Endodermal cell (in vitro differentiated cells): ENCODE measurements at places on chromosomes 7 and 10.

DNA sequence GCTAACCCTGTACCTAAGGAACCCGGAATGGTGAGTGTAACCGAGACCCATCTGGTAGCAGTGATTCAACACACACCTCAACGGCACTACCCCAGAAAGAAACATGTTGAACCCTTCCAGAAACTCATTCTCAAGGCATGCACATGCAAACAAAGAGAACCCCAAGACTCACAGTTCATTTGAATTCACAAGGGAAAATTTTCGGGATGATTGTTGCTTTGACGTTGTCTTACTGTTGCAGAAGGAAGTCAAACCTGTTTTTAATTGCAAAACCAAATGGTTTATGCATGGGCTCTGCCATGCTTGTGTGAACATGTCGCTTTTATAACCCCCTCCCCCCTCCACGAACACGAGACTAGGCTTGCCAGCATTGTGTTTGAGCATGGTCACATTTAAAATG, 539.7 kb downstream of the GATA3 start:
- no peak overlapping the region for H3K4me3 ChIP-seq
- no peaks in the 10 kb centered on the region for H3K4me1 ChIP-seq
- no peaks in the 10 kb centered on the region for H3K27me3 ChIP-seq
- H3K36me3 ChIP-seq = no peaks in the 10 kb centered on the region
- no peak for DNase-seq

GRCh38 chr10:63374991-63375390, 90.8 kb downstream of the JMJD1C start:
- no peak overlapping the region for H3K4me3 ChIP-seq
- no peaks in the 10 kb centered on the region for H3K4me1 ChIP-seq
- H3K27me3 ChIP-seq = no peaks in the 10 kb centered on the region
- DNase-seq = no peak

DNA sequence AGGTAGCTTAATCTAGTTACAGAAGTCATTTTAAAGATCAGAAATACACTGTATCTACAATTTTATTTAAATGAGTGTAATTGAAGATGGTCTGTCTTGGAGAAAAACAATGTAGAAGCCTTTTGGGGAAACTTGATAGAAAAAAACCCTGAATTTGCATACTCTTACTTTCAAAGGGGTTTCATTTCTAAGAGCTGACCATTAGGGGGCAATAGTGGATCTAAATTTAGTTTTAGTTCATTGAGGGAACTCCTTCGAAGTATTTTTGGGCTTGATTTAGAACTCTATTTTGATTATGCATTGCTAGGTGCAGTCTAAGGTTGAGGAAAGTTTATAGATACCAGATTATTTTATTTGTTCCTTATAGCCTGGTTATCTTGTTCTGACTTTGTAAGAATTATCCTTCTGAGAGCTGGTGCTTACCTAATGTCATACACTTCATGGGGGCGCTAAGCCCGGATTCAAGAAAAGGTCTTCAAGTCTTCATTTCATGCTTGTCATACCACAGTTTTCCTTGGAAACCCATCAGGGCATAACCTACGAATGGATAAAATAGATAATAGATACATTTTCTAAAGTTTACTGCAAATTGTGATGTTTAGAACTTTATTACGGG, 69.1 kb upstream of the MXI1 start:
- H3K27me3 ChIP-seq = no peaks in the 10 kb centered on the region
- no peak overlapping the region for H3K4me3 ChIP-seq
- peaks cover 20% of the 10 kb centered on the region for H3K36me3 ChIP-seq
- no peaks in the 10 kb centered on the region for H3K4me1 ChIP-seq
- H3K27ac ChIP-seq = no peak overlapping the region
- no peak for DNase-seq

DNA sequence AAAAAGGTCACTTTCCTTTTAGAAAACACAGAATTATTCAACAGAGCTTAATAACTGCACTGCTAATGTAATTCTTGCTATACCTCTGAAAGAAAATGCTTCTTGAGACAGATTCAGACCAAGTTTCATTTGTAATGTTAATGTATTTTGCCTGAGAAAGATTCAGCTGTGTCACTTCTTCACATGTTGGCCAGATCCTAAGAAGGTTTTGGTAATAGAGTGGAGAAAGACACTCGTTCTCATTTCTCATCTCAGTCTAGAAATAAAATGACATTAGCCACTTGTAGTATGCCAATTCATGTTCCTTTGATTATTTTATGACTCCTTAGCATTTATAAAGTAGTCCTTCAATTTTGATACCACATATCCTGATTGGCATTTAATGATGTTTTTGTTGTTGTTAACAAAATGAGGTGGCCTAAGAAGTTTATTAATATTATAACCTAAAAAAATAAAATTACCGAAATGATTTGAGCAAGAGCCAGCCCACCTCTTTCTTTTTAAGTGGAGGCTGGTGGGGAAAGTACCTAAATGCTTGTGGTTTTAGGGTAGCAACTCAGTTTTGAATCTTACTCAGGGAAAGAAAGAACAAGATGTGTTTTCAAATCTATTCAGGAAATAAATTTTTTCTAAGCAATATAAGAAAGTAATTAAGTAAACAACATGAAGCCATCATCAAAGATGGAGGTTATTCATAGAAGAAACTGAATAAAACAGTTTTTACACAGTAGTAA, 16.4 kb upstream of the ELAPOR2 start:
- H3K36me3 ChIP-seq = no peaks in the 10 kb centered on the region
- H3K4me3 ChIP-seq = no peak overlapping the region
- peaks cover 10% of the 10 kb centered on the region for H3K4me1 ChIP-seq
- DNase-seq = no peak

DNA sequence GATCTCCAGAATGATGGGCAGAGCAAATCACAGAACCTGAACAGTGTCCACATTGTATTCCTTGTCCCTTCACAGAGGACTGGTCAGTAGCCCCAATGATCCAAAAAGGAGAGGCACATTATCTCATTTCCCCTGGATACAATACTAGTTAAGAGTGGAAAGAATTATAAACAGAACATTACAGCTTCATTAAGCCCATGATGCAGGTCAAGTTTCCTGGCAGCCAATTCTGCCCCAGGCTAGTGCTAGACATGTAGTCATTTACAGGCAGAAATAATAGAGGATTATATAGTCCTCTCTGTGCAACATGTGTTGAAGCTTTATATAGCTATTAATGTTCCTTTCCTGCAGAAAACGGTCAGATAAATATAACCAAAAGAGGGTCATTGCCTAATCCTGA, 124.3 kb upstream of the WNT16 start:
- DNase-seq = no peak
- H3K4me3 ChIP-seq = no peak overlapping the region
- no peak overlapping the region for H3K27ac ChIP-seq
- H3K4me1 ChIP-seq = no peaks in the 10 kb centered on the region
- H3K36me3 ChIP-seq = no peaks in the 10 kb centered on the region

GRCh38 chr10:88764110-88764509, 4.3 kb downstream of the LIPN start:
- no peak overlapping the region for H3K4me3 ChIP-seq
- peaks cover 28% of the 10 kb centered on the region for H3K27me3 ChIP-seq
- H3K4me1 ChIP-seq = peaks cover 4% of the 10 kb centered on the region
- H3K36me3 ChIP-seq = no peaks in the 10 kb centered on the region
- H3K27ac ChIP-seq = no peak overlapping the region

DNA sequence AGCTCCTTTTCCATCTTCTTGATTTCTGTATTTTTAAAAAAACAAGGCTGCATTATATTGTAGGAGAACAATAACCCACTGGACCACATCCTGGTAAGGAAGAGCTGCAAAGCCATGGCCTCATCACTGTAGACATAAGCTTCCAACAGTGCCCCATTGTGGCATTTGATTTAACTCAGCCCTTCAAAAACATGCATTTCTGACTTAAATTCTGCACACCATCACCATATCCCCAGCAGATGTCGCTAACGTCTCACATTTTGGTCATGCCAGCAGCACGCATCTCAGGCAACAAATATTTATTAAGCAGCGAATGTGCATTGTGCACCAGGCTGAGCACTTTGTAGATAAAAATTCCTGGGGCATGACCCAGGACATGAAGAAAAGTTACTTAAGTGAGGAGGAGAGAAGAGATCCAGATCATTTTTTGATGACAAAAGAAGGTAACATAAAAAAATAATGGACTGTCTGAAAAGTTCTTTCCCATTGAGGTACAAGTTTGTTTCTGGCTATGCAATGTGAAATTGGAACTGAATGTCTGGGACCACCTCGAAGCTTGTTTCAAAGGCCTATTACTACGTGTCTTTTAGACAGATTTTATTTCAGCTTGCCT, 164.6 kb upstream of the CDCA7L start:
- H3K27me3 ChIP-seq = no peaks in the 10 kb centered on the region
- no peak overlapping the region for H3K4me3 ChIP-seq
- H3K4me1 ChIP-seq = no peaks in the 10 kb centered on the region
- H3K27ac ChIP-seq = no peak overlapping the region

DNA sequence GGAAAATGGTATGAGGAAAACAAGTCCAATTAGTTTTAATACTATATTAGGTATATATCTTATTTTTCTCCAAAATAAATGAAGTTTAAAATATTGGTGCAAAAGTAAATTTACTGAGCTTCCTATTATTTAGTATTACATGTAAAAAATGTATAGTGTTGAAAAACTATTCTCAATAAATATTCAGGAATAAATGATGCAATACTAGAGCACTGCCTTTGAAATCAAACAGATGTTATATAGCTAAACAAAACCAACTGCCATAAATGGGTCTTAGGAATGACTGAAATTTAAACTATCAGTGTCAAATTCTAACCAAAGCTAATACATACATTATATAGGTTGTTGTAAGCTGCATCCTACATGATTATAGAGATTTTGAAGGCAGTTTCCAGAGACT, 1434.0 kb upstream of the LRRTM3 start:
- H3K4me3 ChIP-seq = no peak overlapping the region
- H3K36me3 ChIP-seq = no peaks in the 10 kb centered on the region
- no peak overlapping the region for H3K27ac ChIP-seq
- DNase-seq = no peak

GRCh38 chr7:55593515-55594318, 21.4 kb upstream of the VOPP1 start:
- DNase-seq = peak; percentile 92
- H3K27me3 ChIP-seq = no peaks in the 10 kb centered on the region

- no peaks in the 10 kb centered on the region for H3K4me1 ChIP-seq
- no peak overlapping the region for H3K27ac ChIP-seq
- H3K36me3 ChIP-seq = no peaks in the 10 kb centered on the region
- no peak for DNase-seq
- no peaks in the 10 kb centered on the region for H3K27me3 ChIP-seq
Observed at GRCh38 chr10:123842692-123843385, 48.8 kb downstream of the CPXM2 start.

- H3K4me1 ChIP-seq = no peaks in the 10 kb centered on the region
- H3K27me3 ChIP-seq = peaks cover 18% of the 10 kb centered on the region
- no peaks in the 10 kb centered on the region for H3K36me3 ChIP-seq
- H3K27ac ChIP-seq = no peak overlapping the region
Observed at GRCh38 chr10:92844746-92845145, 3.6 kb upstream of the EXOC6 start.

- H3K4me1 ChIP-seq = peaks cover 7% of the 10 kb centered on the region
- DNase-seq = no peak
- no peak overlapping the region for H3K27ac ChIP-seq
- H3K27me3 ChIP-seq = no peaks in the 10 kb centered on the region
- H3K36me3 ChIP-seq = no peaks in the 10 kb centered on the region
Observed at GRCh38 chr7:120774481-120774880, 83.5 kb downstream of the TSPAN12 start.

GRCh38 chr7:90777465-90777864, 181.3 kb downstream of the CDK14 start:
- no peak overlapping the region for H3K27ac ChIP-seq
- H3K4me3 ChIP-seq = no peak overlapping the region
- H3K4me1 ChIP-seq = no peaks in the 10 kb centered on the region
- no peaks in the 10 kb centered on the region for H3K27me3 ChIP-seq

GRCh38 chr7:26328498-26329390, 37.1 kb downstream of the SNX10 start:
- DNase-seq = no peak
- no peaks in the 10 kb centered on the region for H3K36me3 ChIP-seq
- no peaks in the 10 kb centered on the region for H3K4me1 ChIP-seq
- H3K4me3 ChIP-seq = no peak overlapping the region
- H3K27me3 ChIP-seq = no peaks in the 10 kb centered on the region
- no peak overlapping the region for H3K27ac ChIP-seq

- no peaks in the 10 kb centered on the region for H3K4me1 ChIP-seq
- H3K27ac ChIP-seq = no peak overlapping the region
- H3K27me3 ChIP-seq = peaks cover 37% of the 10 kb centered on the region
Observed at GRCh38 chr10:103802081-103802480, 53.3 kb downstream of the SH3PXD2A start.

GRCh38 chr10:90985321-90985933, 64.5 kb upstream of the ANKRD1 start:
- H3K4me1 ChIP-seq = peaks cover 26% of the 10 kb centered on the region
- H3K4me3 ChIP-seq = peak overlapping the region; percentile 32
- DNase-seq = no peak

- DNase-seq = no peak
- peaks cover 6% of the 10 kb centered on the region for H3K27me3 ChIP-seq
- no peaks in the 10 kb centered on the region for H3K4me1 ChIP-seq
- H3K36me3 ChIP-seq = no peaks in the 10 kb centered on the region
- no peak overlapping the region for H3K27ac ChIP-seq
Observed at GRCh38 chr7:79461660-79462059, 8.2 kb upstream of the MAGI2 start.

DNA sequence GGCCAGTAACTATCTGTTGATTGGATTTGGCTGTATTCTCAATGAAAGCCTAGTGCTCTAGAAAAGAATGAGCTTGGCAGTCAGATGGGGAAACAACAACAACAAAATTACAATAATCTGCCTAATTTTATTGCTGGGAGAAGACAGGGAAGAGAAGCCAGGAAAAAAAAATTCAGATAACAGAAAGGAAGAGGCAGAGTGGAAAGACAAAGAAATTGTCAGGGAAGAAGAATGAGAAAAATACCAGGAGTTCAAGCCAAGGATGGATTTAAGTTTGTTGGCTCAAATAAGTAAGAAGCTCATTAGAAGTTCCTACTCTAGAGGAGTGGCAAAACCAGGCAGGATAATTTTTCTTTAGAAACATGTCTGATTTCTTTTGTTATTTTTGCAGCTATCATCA, 45.9 kb upstream of the PRKG1 start:
- H3K27me3 ChIP-seq = no peaks in the 10 kb centered on the region
- H3K4me3 ChIP-seq = no peak overlapping the region
- H3K4me1 ChIP-seq = no peaks in the 10 kb centered on the region
- H3K27ac ChIP-seq = no peak overlapping the region
- no peaks in the 10 kb centered on the region for H3K36me3 ChIP-seq

- H3K36me3 ChIP-seq = peaks cover 60% of the 10 kb centered on the region
- H3K4me1 ChIP-seq = no peaks in the 10 kb centered on the region
- H3K27me3 ChIP-seq = no peaks in the 10 kb centered on the region
- H3K4me3 ChIP-seq = no peak overlapping the region
Observed at GRCh38 chr7:128076796-128077271, 45.6 kb upstream of the LRRC4 start.

DNA sequence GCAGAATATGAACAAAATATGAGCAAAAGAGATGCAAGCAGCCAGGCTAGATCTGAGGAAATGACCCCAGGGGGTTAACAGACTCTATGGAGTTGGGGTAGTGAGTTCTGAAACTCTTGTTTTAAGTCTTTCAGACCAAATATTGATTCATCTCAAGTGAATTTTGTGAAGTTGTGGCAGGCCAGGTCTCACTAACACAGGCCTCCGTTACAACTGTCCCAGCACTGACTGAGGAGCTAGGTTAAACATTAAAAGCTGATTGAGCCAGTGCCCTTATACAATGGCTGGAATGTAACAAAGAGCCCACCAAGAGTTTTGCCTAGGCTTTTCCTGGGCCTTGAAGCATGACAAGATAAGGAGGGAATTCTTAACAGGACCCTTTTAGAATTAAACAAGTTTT, 192.3 kb upstream of the STK17A start:
- H3K27ac ChIP-seq = peak overlapping the region; percentile 13
- DNase-seq = no peak
- peak overlapping the region; percentile 54 for H3K4me3 ChIP-seq
- H3K36me3 ChIP-seq = no peaks in the 10 kb centered on the region
- H3K4me1 ChIP-seq = peaks cover 3% of the 10 kb centered on the region
- H3K27me3 ChIP-seq = no peaks in the 10 kb centered on the region
